Ascending aorta (tissue), 2 donors: ENCODE measurements at places on chromosomes 2 and 18. TPM values are rescaled to one million over a fixed set of nuclear protein-coding genes. Genes with fewer than 3 reads are reported as not detected.

The HJURP gene
- total RNA-seq = not detected

The PRKAG3 gene
- total RNA-seq = not detected

The ALPI gene
- total RNA-seq = not detected

The CACNB4 gene
- total RNA-seq = 3.7 TPM

The VAMP8 gene
- 10.0 TPM for total RNA-seq

The SERPINB4 gene
- total RNA-seq = not detected

The MYOM1 gene
- 7.8 TPM for total RNA-seq

The GYPC gene
- 94.7 TPM for total RNA-seq

The UGT1A8 gene
- not detected for total RNA-seq

The FBLN7 gene
- 0.43 TPM for total RNA-seq

DNA sequence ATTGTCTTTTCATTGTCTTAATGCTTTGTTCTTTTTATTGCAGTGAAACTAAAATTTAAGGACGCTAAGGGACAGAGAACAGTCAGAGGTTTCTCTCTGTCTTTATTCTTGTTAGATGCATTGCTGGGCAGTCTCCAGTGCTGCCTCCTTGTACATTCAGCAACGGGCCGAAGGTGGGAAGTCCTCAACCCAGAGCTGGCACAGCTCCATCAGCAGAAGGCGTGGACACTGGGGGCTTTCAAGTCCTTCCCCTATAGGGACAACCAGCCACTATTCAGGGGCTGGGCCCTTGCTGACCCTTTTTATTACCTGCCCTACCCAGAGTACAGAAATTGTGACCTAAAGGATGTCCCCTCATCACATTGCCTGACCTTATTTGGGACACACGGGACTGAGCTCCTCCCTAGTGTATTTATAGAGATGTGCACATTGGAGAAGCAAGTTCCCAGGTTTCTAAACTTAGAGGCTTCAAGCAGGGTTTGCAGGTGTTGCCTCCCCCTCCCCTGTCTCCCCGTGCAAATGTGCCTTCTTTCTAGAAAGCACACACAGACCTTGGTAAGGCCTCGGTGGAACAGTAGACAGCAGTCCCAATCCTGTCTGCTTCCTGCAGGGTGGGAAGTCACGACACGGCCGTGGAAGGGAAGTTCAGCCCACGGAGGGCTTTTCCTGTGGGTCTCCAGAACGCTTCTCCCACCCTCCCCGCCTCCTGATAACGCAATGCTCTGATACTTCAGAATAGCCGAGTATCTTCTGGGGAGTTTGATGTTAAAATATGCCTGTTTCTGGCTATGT lies 68.2 kb downstream of the ZCCHC2 start:
- no peaks in the 10 kb centered on the region for H3K27me3 ChIP-seq
- H3K36me3 ChIP-seq = peaks cover 3% of the 10 kb centered on the region
- H3K4me3 ChIP-seq = no peak overlapping the region

DNA sequence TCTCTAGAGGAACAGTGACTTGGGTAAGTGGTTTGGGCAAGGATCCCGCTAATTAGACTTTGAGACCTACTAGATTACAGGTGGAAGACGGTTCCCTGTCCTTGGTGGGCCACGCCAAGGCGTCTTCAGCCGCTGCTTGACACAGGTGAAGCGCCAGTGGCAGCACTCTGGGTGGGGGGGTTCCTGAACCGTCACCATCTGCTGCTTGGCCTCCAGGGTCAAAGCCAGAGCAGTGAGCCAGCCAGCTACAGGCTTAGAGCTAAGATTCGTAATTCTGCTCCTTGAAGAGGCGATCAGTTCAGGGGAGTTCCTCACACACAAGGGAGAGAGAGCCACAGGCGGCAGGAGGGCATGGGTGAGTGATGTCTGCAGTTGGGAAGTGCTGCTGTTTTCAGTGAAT lies 39.4 kb upstream of the RBM44 start:
- H3K27me3 ChIP-seq = no peaks in the 10 kb centered on the region
- no peaks in the 10 kb centered on the region for H3K4me1 ChIP-seq
- no peak for DNase-seq
- H3K36me3 ChIP-seq = peaks cover 78% of the 10 kb centered on the region
- H3K27ac ChIP-seq = no peak overlapping the region
- H3K4me3 ChIP-seq = no peak overlapping the region

DNA sequence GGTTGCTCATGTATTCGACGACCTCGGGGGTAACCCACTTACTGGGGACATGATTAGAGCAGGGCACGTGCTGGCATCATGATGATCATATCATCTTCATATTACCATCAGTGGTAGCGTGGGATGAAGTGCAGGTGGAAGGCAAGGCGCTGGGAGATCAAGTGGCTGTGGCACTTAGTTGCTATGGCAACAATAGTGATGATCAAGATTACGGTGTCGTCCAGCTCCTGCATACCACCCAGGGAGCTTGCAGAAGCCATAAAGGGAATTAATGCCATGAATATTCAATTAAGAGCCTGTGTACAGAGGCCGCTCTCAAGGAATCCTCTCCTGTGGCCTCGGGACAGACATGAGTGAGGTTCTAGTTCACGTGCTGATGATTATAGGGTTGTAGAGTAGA lies 237.2 kb upstream of the COPS8 start:
- H3K4me3 ChIP-seq = no peak overlapping the region
- no peaks in the 10 kb centered on the region for H3K36me3 ChIP-seq
- no peaks in the 10 kb centered on the region for H3K4me1 ChIP-seq
- no peak overlapping the region for H3K27ac ChIP-seq
- no peaks in the 10 kb centered on the region for H3K27me3 ChIP-seq

- no peaks in the 10 kb centered on the region for H3K36me3 ChIP-seq
- DNase-seq = peak; percentile 94
- H3K4me1 ChIP-seq = peaks cover 9% of the 10 kb centered on the region
- H3K4me3 ChIP-seq = peak overlapping the region; percentile 11
- peak overlapping the region; percentile 84 for H3K27ac ChIP-seq
These were observed 4.4 kb downstream of the CCL20 start for GRCh38 chr2:227817850-227818674.

- DNase-seq = no peak
- no peaks in the 10 kb centered on the region for H3K36me3 ChIP-seq
- H3K4me1 ChIP-seq = peaks cover 20% of the 10 kb centered on the region
- no peaks in the 10 kb centered on the region for H3K27me3 ChIP-seq
- H3K4me3 ChIP-seq = no peak overlapping the region
These were observed 29.8 kb downstream of the EPC2 start for GRCh38 chr2:148674063-148675020.

DNA sequence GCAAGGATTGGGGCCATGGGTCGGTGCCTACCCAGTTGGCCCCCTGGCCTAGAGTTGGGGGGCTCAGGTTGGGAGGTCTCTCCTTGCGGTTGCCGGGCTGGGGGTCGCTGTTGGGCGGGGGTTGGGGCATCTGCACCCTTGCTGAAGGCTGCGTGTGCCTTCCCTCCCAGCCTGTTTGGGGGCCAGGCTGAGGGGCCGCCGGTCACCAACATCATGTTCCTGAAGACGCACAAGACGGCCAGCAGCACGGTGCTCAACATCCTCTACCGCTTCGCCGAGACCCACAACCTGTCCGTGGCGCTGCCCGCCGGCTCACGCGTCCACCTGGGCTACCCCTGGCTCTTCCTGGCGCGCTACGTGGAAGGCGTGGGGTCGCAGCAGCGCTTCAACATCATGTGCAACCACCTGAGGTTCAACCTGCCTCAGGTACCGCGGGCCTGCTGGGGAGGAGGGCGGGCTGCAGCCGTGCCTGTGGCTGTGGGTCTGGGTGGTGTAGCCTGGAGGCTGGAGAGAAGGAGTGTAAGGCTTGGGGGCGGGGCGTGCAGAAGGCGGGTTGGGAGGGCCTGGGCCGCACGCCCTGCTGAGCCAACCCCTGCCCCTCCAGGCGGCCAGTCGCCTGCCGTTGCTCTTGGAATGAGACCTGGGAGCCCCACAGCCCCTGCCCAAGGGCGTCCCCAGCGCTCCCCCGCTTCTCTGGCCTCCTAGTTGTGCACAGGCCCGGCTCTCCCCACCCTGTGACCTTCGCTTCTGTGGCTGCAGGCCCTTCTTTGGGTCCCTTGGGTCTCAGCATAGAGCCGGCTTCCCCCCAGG lies 7.2 kb upstream of the NEU4 start:
- DNase-seq = no peak
- peaks cover 4% of the 10 kb centered on the region for H3K4me1 ChIP-seq
- no peaks in the 10 kb centered on the region for H3K27me3 ChIP-seq
- H3K27ac ChIP-seq = no peak overlapping the region

- no peak for DNase-seq
- H3K27ac ChIP-seq = no peak overlapping the region
- no peaks in the 10 kb centered on the region for H3K27me3 ChIP-seq
- H3K4me1 ChIP-seq = no peaks in the 10 kb centered on the region
- no peak overlapping the region for H3K4me3 ChIP-seq
- no peaks in the 10 kb centered on the region for H3K36me3 ChIP-seq
These were observed 8.2 kb downstream of the DSG2 start for GRCh38 chr18:31506024-31506742.

GRCh38 chr2:218727502-218728165 lies 17.0 kb downstream of the TTLL4 start:
- no peaks in the 10 kb centered on the region for H3K36me3 ChIP-seq
- no peak overlapping the region for H3K27ac ChIP-seq
- peaks cover 9% of the 10 kb centered on the region for H3K4me1 ChIP-seq
- H3K4me3 ChIP-seq = no peak overlapping the region
- no peak for DNase-seq

- H3K36me3 ChIP-seq = no peaks in the 10 kb centered on the region
- no peak overlapping the region for H3K4me3 ChIP-seq
- H3K27me3 ChIP-seq = no peaks in the 10 kb centered on the region
- no peak for DNase-seq
These were observed 85.3 kb downstream of the SDC1 start for GRCh38 chr2:20139407-20140172.

GRCh38 chr2:60359569-60359968 lies 193.9 kb downstream of the BCL11A start:
- H3K27ac ChIP-seq = no peak overlapping the region
- H3K36me3 ChIP-seq = no peaks in the 10 kb centered on the region
- no peaks in the 10 kb centered on the region for H3K4me1 ChIP-seq
- H3K4me3 ChIP-seq = no peak overlapping the region
- DNase-seq = no peak

- no peak overlapping the region for H3K4me3 ChIP-seq
- DNase-seq = no peak
- no peak overlapping the region for H3K27ac ChIP-seq
These were observed 226.9 kb downstream of the TMEM163 start for GRCh38 chr2:134491771-134492441.

DNA sequence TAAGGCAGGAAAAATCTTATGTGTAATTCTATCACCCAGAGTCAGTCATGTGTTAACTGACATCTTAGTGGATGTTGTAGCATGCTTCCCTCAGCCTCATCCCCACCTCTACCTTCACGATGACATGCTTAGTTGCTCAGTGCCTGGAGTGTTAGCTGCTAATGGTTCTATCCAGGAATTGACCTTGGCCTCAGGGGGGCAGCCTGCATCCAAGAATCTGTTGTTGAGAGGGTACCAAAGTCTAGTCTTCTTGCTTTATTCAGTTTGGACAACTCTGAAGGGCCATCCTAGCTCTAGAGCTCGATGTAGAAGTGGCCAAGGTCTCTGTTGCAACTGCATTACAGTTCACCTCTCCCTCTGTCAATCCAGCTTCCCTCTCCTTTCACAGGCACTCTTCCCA lies 61.2 kb downstream of the ACYP2 start:
- H3K27ac ChIP-seq = no peak overlapping the region
- no peaks in the 10 kb centered on the region for H3K27me3 ChIP-seq
- peak; percentile 65 for DNase-seq
- no peaks in the 10 kb centered on the region for H3K4me1 ChIP-seq

DNA sequence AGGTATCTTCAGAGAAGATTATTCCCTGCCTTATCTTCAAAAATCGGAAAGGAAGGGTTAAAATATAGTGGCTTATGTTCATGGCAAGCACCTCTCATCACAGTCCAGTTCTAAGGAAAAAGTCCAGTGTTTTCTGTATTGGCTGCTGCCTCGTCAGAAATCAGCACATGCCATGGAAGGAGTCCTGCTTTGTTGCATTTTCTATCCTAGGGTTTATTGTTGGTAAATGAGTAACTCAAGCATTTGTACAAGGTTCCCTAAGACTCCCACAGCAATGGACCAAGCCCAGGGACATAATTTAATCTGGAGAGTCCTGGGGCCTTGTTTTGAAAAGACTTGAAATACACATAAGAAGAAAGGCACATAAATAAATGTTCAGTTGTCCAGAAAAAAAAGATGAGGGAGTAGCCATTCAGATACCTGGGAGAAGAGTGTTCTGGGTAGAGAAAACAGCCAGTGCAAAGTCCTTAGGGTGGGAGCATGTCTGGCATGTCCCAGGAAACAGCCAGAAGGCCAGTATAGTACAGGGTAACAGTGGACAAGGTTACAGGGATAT lies 26.4 kb downstream of the NBEAL1 start:
- peaks cover 4% of the 10 kb centered on the region for H3K36me3 ChIP-seq
- DNase-seq = no peak
- H3K4me1 ChIP-seq = peaks cover 36% of the 10 kb centered on the region
- H3K27me3 ChIP-seq = no peaks in the 10 kb centered on the region

DNA sequence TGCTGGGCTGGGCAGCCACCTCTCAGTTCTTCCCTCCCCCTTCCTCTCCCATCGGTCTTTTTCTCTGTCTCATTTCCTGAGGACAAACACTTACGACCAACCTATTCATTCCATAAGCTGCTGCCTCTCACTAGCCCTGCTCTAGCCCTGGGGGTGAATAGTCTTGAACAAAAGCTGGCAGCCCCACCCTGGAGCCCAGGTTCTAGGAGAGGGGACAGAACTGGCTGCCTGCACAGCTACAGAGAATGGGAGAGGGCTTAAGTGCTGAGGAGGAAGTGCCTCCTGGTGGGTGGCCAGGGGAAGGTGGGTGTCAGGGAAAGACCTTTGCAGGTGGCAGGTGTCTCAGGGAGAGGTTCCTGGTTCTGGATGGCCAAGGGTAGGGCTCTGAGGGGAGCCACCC lies 22.8 kb downstream of the ANO7 start:
- DNase-seq = no peak
- no peaks in the 10 kb centered on the region for H3K27me3 ChIP-seq
- H3K36me3 ChIP-seq = no peaks in the 10 kb centered on the region

- no peaks in the 10 kb centered on the region for H3K36me3 ChIP-seq
- H3K4me1 ChIP-seq = no peaks in the 10 kb centered on the region
- H3K4me3 ChIP-seq = no peak overlapping the region
- DNase-seq = no peak
These were observed 21.1 kb downstream of the PTPN2 start for GRCh38 chr18:12862874-12863482.

DNA sequence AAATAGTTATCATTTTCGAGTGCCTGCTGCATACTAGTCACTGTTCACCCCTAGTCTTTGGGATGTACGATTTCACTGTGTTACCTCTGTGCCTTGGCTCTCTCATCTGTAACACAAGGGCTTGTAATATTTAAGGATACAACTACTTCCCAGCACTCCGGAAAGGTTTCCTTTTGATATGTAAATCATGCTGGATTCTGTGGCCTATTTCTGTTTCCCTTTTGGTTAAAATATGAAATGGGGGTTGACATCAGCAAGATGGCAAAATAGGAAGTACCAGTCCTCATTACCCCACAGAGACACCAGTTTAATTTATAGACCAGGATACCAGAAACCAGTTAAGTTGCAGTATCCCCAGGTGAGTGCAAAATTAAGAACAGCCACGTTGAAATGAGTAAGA lies 23.5 kb downstream of the PSMG2 start:
- H3K4me1 ChIP-seq = no peaks in the 10 kb centered on the region
- no peak overlapping the region for H3K4me3 ChIP-seq
- H3K36me3 ChIP-seq = peaks cover 32% of the 10 kb centered on the region
